ENCODE measurements at places on chromosomes 1 and 21. TPM values are rescaled to one million over a fixed set of nuclear protein-coding genes. Genes with fewer than 3 reads are reported as not detected.

ST3GAL3 gene
- 20.7 TPM for total RNA-seq

DNA sequence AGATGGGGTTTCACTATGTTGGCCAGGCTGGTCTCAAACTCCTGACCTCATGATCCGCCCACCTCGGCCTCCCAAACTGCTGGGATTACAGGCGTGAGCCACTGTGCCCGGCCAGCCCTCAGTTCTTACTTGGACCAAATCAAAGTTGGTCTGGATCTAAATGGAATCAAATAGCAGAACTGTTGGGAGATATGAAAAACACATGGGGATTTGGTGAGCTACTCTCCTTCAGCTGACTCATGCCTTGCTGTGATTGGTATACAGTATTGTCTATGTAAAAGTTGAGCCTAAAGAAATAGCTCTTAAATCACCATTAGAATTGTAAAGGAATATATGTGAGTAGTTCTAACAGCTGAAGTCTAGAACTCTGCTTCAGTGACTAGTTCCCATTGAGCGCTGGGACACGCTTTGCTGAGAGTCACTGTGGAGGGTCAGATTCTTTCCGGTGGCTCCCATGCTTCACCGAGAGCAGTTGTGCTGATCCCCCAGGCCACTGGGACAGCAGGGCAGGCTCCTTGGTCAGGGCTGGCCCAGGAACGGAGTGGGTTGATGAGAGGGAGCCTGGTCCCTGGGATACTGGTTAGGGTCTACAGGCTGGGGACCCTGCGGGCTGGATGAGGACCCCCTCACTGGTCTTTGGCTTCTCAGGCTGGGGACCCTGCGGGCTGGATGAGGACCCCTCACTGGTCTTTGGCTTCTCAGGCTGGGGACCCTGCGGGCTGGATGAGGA lies 14.0 kb downstream of the PKNOX1 start:
- H3K27ac ChIP-seq = no peak overlapping the region
- no peaks in the 10 kb centered on the region for H3K27me3 ChIP-seq
- no peak overlapping the region for H3K4me3 ChIP-seq
- no peaks in the 10 kb centered on the region for H3K4me1 ChIP-seq
- peaks cover 16% of the 10 kb centered on the region for H3K36me3 ChIP-seq

DNA sequence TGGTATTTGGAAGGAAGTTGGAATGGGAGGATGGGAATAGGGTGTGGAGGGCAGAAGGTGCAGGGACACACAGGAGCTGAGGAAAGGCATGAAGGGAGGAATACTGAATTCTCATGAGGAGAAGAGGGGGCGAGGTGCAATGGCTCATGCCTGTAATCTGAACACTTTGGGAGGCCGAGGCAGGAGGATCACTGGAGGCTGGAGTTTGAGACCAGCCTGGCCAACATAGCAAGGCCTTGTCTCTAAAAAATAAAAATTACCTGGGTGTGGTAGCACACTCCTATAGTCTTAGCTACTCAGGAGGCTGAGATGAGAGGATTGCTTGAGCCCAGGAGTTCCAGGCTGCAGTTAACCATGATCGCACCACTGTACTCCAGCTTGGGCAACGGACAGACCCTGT lies 117.3 kb downstream of the DTL start:
- no peak for DNase-seq
- H3K27ac ChIP-seq = no peak overlapping the region
- no peaks in the 10 kb centered on the region for H3K36me3 ChIP-seq
- H3K4me3 ChIP-seq = no peak overlapping the region
- H3K27me3 ChIP-seq = no peaks in the 10 kb centered on the region
- no peaks in the 10 kb centered on the region for H3K4me1 ChIP-seq

- peaks cover under 1% of the 10 kb centered on the region for H3K4me1 ChIP-seq
- H3K36me3 ChIP-seq = no peaks in the 10 kb centered on the region
- no peak overlapping the region for H3K27ac ChIP-seq
- no peak overlapping the region for H3K4me3 ChIP-seq
Observed at GRCh38 chr1:169361281-169361680, 6.3 kb downstream of the NME7 start.

DNA sequence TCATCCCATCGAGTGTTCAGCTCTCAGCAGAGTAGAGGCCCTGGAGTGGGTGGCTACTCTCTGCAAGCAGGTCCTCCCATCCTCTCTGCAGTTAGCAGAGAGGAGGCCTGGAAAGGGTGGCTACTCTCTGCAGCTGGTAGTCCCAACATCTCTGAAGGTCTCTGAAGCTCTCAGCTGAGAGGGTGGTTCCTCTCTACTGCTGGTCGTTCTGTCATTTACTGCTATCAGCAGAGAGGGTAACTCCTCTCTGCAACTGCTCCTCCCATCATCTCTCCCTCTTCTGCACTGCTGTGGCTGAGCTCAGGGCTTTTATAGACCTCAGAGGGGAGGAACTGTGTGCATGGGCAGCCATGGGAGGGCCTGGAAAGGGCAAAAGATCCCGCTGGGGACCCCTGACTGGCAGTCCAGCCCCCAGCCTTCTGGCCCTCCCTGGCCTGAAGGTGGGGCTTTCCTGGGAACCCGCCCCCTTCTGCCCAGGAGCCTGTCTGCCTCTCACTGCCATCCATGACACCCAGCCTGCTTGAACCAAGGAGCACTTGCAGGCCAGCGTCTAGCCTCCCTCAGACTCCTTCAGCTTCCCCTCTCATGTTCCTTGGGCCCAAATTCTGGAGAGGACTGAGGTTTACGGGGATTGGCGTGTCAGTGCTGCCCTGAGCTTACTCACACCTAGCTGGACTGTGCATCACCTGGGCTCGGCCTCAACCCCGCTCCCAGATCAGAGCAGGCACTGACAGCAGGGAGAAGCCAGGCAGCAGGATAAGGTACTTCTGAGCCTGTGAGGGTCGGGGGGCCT lies 898.3 kb upstream of the NEGR1 start:
- no peak overlapping the region for H3K4me3 ChIP-seq
- peak; percentile 53 for DNase-seq
- H3K4me1 ChIP-seq = no peaks in the 10 kb centered on the region
- no peak overlapping the region for H3K27ac ChIP-seq
- no peaks in the 10 kb centered on the region for H3K36me3 ChIP-seq
- no peaks in the 10 kb centered on the region for H3K27me3 ChIP-seq

GRCh38 chr1:27176954-27177353 lies 22.0 kb upstream of the SLC9A1 start:
- H3K4me1 ChIP-seq = no peaks in the 10 kb centered on the region
- no peak for DNase-seq

DNA sequence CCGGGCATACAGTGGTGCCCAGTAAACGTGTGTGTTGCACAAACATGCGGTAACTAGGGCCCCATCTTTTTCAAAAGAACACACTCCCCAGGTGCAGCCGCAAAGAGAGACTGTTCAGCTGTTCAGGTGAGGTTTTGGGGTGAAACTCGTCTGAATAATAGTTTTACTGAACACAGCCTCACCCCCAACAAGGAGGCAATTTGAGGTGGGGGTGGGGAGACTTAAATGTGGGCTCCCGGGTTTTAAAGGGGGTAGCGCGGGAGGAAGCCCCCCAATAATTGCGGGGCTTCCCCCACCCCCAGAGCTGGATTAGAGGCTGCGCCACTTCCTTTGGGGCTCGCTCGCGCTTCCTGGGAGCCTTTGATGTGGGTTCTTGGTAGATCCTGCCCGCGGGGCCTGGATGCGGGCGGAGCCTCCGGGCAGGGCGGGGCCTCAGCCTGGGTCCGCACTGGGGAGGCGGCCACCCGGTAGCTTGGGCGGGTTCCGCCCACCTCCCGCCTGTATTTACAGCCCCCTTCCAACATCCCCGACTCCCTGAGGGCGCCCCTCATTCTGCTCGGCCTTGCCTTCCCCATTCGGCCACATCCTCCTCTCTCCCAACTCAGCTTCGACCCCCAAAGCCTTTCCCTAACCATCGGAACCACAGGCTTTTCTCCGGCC lies 6.4 kb upstream of the EPHA2 start:
- peaks cover 15% of the 10 kb centered on the region for H3K4me1 ChIP-seq
- H3K27me3 ChIP-seq = no peaks in the 10 kb centered on the region
- H3K36me3 ChIP-seq = no peaks in the 10 kb centered on the region
- no peak overlapping the region for H3K4me3 ChIP-seq
- peak; percentile 92 for DNase-seq

LCE1D gene
- total RNA-seq = not detected

- H3K36me3 ChIP-seq = peaks cover 16% of the 10 kb centered on the region
- H3K27ac ChIP-seq = no peak overlapping the region
- no peak overlapping the region for H3K4me3 ChIP-seq
- peaks cover 3% of the 10 kb centered on the region for H3K4me1 ChIP-seq
- no peak for DNase-seq
Observed at GRCh38 chr1:201881617-201882016, 7.1 kb upstream of the SHISA4 start.

DNA sequence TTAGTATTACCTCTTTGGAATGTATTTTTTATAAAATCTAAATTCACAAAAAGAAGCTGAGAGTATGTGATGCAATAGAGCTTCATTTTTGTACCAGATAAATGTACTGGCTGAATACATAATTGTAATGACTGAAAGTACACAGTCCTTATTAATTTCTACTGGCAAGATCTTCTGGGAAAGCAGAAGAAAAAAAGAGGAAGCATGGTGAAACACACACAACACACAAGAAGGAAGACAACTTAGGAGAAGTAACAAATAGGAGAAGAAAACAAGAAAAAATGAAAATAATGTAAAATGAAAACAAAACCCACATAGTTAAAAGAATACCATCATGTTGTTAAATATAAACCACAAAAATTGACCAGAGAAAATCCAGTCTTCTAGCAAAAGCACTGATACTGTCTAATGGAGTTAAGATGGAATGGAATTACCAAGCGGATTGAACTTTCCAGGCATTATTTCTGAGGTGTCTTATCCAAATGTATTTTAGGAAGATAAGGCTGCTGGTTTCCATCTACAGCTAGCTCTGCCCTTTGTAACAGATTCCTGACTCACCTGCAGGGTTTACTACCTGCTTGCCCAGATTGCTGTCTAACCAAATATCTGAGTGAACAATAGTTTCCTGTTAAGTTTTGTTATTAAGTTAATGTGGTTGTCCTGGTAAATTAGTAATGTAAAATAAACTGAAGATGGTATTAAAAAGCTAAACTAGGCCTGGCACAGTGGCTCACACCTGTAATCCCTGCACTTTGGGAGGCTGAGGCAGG lies 4.5 kb upstream of the COP1 start:
- H3K27me3 ChIP-seq = no peaks in the 10 kb centered on the region
- DNase-seq = no peak
- no peaks in the 10 kb centered on the region for H3K4me1 ChIP-seq
- no peak overlapping the region for H3K4me3 ChIP-seq
- H3K27ac ChIP-seq = no peak overlapping the region

DNA sequence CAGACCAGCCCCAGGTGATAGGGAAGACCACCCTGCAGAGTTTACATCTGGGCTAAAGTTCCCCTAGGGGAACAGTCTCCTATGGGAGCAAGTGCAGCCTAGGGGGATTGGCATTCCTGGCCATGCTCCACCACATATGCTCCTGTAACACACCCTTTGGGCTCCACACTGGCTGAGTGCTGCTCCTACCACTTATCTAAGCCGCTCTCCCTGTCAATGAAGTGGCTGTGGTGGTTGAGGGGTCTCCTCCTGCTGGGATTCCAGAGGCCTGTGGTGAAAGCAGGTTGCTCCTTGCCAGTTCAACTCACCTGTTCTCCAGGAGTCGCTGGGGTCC lies 51.1 kb downstream of the COL24A1 start:
- no peaks in the 10 kb centered on the region for H3K4me1 ChIP-seq
- no peak overlapping the region for H3K27ac ChIP-seq
- H3K27me3 ChIP-seq = no peaks in the 10 kb centered on the region
- no peak for DNase-seq
- H3K36me3 ChIP-seq = no peaks in the 10 kb centered on the region
- no peak overlapping the region for H3K4me3 ChIP-seq

HLX gene
- total RNA-seq = 5.0 TPM

GRCh38 chr1:179296356-179297104 lies 2.9 kb downstream of the SOAT1 start:
- H3K27ac ChIP-seq = no peak overlapping the region
- peaks cover 6% of the 10 kb centered on the region for H3K4me1 ChIP-seq
- no peak for DNase-seq
- H3K36me3 ChIP-seq = peaks cover 4% of the 10 kb centered on the region
- H3K4me3 ChIP-seq = no peak overlapping the region

DNA sequence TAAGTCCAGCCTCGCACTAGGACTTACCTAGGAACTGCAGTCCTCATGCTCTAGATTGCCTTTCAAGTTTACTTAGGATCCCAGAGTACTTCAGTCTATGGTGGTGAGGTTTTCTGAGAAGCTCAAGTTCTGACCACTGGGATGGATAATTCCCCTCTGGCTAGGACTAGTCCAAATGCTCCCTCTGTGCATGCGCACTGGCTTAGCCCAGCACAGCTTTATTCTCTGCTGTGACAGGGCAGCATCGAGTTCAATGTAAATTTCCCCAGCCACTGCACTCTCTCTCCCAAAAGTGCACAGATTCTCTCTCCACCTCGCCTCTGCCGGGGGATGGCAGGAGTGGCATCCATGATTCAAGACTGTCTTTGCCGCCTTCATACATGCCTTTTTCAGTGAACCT lies 241.6 kb downstream of the ZNF326 start:
- H3K27me3 ChIP-seq = no peaks in the 10 kb centered on the region
- H3K27ac ChIP-seq = no peak overlapping the region
- DNase-seq = no peak
- no peaks in the 10 kb centered on the region for H3K36me3 ChIP-seq

Measured in endodermal cell (in vitro differentiated cells).